Fibroblast of gingiva (primary cell): ENCODE measurements at places on chromosomes 4 and X.

DNA sequence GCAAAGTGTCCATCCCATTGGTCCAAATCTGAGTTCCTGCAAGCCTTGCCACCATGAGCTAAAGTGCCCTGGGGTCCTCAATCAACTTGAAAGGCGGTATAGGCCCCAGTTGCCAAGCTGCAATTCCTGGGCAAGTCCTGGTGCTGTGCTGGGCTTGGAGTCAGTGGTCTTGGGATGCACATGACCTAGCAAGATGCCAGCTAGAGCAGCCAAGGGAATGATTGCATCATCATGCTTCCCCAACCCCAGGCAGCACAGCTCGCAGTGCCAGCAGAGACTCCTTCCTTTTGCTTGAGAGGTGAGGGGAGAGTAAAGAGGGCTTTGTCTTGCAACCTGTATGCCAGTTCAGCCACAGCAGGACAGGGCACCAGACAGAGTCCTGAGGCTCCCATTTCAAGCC is 50.5 kb downstream of the KCNIP4 start:
- no peak for DNase-seq

- no peak for DNase-seq
Observed at GRCh38 chr4:8205241-8205707, 6.2 kb downstream of the SH3TC1 start.

GRCh38 chr4:145830699-145831098 is 107.9 kb downstream of the ZNF827 start:
- DNase-seq: no peak

- DNase-seq: no peak
Observed at GRCh38 chrX:153845842-153846241, 15.5 kb upstream of the PDZD4 start.

GRCh38 chrX:69229436-69229835 is 64.2 kb upstream of the PJA1 start:
- DNase-seq: peak; percentile 2

DNA sequence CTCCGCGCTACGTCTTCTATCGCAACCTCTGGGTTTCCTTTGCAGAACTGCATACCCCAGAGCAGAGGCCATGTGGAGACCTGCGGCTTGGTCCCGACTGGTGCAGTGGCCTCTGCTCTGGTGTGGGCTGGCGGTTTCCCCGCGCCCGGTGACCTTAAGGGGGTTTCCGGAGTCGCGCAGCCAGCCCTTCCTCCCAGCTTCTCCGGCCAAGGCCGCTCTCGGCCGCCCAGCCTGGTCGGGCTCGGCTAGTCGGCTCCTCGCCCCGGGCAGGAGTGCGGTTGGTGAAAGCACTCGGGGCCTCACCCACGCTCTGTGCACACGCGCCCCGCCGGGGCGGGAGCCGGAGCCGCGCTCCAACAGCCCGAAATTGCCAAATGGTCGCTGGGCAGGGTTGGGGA is 84.9 kb downstream of the BCOR start:
- DNase-seq: peak; percentile 68

GRCh38 chrX:74421036-74421739 is at the start of gene SLC16A2:
SLC16A2 (plus strand) TSS chrX:74421493; CDS start chrX:74421638, 145 bp downstream.
- DNase-seq: peak; percentile 91

- peak; percentile 1 for DNase-seq
Observed at GRCh38 chr4:66017671-66018070, 347.4 kb upstream of the EPHA5 start.

GRCh38 chrX:2500803-2501558 is at the start of the genes DHRSX and ZBED1:
DHRSX (minus strand) TSS chrX:2500976; CDS start chrX:2500925, 51 bp downstream.
ZBED1 (minus strand) TSS chrX:2500976; CDS start chrX:2490719, 10,257 bp downstream.
- peak; percentile 35 for DNase-seq

- DNase-seq: no peak
Observed at GRCh38 chrX:97842468-97843199, 958.9 kb downstream of the RPA4 start.

DNA sequence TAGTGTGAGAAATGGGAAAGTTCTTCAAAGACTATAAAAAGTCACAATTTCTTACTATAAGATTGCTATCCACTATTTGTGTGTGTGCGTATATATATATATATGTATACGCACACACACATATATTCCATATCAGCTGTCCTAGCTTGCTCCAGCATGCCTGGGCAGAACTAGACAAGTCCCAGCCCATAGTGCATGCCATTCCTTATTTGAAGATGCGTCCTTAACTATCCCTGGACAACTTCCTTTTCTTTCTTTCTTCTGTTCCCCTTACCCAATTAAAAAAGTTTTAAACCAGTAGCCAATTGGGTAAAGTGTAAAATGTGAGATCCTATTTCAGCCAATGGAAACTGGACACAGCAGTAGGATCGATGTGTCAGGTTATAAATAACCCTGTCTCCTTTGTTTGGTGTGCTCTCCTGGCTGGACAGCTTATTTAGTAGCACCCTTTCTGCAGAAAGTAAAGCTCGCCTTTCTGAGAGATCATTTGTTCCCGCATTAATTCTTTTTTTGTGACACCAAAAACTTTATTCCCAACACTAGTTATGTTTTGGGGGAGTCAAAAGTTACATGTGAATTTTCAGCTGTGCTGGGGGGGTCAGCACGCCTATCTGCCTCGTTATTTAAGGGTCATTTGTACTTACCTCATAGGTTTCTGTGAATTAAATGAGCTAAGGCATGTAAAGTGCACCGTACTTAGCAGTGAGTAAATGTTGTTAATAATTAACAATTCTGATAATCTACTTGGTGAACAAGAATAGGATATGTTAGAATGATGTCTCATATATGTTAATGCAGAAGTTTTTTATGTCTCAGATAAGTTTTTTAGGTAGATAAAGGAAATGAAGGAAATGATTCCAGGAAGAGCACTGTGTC is 40.9 kb downstream of the KDM6A start:
- DNase-seq: no peak

- no peak for DNase-seq
Observed at GRCh38 chr4:139533511-139533910, 22.5 kb downstream of the SETD7 start.

DNA sequence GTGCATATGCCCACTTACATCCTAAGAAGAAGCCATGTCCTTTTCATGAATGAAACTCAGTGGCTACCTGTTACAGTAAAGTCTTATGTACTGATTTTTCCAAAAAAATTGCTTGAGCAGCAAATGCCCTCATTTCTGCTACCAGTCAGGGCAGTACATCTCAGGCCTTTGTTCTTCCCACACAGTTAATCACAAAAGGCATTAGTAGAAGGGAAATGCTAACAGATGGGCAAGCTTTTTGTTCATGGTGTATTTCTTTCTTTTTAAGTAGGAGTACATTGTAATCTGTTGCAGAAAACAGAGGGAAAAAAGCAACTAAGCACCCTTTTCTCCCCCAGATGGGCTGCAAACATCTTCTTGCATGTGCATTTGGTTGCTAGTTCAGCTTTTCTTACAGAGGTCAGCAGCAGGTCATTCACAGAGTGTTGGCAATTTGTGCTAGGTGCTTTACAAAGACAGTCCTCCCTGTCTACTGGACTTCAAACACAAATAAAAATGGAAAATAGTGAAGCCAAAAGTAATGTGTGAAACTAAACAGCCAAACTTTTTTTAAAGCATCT is 373.4 kb downstream of the PRDM5 start:
- DNase-seq: no peak

DNA sequence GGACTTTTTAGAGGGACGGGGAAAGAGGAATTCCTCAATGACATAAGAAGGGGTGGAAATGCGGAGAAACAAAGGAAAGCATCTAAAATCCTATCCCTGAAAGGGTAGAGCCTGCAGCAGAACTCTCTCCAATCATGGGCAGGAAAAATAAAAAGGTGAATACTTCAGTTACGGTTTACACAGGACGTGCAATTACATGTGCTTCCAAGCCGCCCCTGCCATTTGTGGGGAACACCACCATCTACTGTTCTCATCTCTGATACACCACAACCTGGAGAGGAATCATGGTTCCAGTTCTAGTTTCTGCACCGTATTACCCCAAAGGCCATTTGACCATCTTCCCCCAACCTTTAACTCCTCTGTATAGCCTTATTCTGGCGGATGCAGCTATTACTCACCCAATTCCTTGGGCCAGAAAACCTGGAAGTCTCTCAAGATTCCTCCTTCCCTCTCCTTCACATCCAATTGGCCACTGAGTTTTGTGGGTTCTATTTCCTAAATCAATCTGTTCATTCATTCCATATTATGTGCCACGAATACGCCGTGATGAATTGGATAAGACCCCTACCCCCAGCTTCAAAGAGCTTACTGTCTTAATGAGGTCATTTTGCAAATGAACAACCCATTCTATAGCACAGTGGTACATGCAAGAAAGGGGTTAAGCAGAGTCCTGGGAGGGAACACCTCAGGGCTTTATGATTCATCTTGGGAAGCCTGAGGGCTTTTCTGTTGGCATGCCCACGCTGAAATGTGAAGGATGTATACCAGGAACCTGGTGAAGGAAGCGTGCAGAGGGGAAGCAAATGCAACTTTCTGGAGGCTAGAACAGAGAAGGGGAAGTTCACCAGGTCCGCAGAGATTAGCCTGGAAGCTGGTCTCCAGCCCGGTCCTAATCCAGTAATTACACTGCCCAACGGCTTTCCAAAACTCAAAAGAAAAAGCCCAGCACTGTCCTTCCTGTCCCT is 1.4 kb upstream of the MSL3 start:
- peak; percentile 4 for DNase-seq

- no peak for DNase-seq
Observed at GRCh38 chr4:142297313-142297712, 548.8 kb downstream of the INPP4B start.

DNA sequence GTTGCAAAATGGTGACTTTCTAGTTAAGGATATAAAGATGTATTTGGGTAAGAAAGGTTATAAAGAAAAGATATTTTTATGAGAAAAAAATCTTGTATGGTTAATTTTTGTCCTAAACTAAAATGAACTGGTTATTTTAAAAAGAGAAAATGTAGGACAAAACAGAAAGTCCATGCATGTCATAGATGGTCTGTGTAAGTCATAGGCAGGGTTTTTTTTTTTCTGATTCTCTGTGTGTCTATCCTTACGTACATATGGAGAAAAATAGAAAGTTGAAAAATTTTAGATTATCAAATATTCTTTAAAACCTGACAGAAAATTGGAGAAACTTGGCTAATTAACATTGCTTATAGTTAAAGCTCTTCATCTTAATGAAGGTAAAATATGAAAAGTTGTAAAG is 493.4 kb downstream of the IQCM start:
- no peak for DNase-seq

DNA sequence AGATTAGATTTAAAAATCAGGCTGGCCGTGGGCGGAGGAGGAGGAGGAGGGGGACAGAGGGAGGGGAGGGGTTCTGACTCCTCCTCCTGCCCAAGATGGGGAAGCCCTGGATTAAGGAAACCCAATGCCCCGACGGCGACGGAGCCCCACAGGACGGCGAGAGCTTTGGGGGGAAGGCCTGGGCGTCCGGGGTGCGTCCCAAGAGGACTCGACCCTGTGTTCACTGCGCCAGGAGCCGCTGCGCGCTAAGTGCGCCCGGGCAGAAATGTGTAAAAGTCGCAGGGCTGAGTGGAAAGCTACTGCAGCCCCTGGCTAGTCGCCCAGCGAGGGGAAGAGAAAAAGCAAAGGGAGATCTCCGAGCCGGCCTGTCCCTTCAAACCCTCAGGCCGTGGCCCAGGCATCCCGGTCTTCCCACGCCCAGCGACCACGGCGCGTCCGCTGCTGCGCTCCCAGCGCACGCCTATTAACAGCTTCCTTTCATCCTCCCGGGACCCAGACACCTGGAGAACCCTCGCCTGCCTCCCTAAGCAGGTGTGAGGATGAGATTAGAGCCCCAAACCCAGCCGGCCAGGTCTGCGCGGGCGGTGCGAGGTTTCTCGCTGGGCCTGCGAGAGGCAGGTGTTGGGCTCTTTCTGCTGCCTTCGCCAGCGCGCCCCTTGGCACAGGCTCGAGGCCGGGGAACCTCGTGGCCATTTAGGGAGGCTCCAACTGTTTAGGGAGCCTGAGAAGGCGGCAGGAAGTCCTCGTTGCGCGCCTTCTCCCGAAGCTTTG is 1.4 kb upstream of the RPS6KA3 start:
- peak; percentile 6 for DNase-seq

DNA sequence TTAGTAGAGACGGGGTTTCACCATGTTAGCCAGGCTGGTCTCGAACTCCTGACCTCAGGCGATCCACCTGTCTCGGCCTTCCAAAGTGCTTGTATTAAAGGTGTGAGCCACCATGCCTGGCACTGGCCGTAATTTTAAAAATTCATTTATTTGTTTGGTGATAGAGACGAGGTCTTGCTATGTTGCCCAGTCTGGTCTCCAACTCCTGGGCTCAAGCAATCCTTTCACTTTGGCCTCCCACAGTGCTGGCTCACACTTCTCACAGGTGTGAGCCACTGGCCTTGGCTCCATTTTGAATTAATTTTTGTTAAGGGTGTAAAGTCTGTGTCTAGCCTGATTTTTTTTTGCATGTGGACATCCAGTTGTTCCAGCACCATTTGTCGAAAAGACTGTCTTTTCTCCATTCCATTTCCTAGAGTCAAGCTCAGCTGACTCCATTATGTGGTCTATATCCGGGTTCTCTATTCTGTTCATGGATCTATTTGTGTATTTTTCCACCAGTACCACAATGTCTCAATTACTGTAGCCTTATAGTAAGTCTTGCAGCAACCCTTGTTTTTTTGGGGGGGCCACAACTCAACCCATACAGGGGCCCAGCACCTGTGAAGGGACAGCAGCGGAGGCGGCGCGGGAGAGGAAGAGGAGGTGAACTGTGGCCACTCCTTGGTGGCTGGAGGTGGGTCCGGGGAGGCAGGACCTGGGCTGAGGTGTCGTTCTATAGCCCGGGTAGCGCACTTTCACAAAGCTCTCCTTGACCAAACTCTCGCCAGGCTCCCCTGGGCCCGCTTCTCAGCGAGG is 1.5 kb upstream of the NSD2 start:
- no peak for DNase-seq

- DNase-seq: no peak
Observed at GRCh38 chr4:187271848-187272247, 548.2 kb upstream of the FAT1 start.

GRCh38 chr4:153045111-153045982 is 109.2 kb downstream of the FHDC1 start:
- DNase-seq: no peak

DNA sequence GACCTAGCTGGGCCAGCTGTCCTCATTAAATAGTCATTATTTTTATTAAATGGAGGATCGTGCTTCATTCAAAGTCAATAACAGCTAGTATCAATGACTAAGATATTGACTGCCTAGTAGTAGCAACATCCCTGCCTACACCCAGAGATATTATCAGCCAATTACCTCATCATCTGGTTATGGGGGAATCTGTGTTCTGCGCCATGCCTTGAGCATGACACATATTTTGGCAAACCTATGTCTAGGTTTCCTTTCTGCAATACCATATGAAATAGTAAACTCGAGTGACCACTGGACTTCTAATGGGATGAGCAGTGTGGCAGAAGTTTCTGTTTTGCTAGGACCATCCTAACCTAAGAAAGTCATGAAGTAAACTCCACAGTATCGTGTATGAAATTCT is 50.0 kb upstream of the AADAT start:
- DNase-seq: no peak

DNA sequence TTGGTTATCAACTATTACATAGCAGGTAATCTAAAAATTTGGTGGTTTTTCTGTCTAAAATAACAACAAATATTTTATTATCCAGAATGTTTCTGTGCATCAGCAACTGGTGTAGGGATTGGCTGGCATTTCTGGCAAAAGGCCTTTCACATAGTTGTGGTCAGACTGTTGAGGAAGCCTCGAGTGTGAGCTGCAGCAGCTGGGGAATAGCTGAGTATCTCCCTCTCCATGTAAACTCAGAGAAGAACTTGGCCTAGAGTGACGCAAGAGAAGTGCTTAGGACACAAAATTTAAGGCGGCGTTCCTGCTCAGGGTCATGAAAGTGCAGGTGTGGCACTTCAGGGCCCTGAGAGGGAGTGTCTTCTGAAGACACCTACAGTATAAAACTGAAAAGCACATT is 558.9 kb downstream of the SPOCK3 start:
- DNase-seq: peak; percentile 5
